ENCODE measurements at places on chromosomes 6 and 20.
A peak's percentile ranks its signal among the peaks of the same experiment; 100 is the strongest.

GRCh38 chr20:57672953-57673575, 36.8 kb downstream of the PMEPA1 start:
- no peak for DNase-seq

DNA sequence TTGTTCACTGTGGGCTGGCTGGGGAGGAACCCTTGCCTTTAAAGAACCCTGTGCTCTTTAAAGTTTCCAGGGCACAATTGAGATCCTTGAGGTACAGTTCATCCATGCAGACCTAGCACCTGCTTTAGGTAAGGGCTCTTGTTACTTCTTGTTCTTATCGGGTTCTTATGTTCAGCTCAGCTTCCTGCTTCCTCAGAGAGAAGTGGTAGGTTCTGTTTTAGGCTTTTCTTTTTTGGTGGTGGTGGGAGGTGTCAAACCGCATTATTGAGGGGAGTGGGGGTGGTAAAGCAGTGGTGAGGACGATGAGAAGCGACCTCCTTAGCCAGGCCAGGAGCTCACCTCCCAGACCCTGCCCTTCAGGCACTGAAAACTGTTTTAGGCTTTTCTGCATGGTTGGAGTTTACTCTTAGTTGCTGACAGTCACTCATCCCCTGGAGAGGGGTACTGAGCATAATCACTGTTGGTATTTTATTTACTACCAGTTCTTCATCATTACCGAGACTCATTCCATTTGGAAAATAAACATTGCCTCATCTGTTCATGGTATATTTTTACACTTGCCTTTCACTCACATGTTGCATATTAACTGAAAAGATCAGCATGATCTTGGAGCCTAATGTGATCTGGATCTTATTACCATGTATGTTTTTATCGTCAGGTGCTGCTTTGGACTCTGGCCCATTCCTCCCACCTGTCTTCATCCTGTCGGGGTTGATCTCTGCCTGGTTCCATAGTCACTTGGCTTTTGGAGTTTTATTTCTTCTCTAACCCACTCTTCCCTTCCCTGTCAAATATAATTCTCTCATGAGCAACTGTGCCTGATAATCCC, 35.4 kb downstream of the SLC16A10 start:
- DNase-seq, result no peak

- DNase-seq, result no peak
These were observed 309.2 kb downstream of the CDC5L start for GRCh38 chr6:44696686-44697085.

DNA sequence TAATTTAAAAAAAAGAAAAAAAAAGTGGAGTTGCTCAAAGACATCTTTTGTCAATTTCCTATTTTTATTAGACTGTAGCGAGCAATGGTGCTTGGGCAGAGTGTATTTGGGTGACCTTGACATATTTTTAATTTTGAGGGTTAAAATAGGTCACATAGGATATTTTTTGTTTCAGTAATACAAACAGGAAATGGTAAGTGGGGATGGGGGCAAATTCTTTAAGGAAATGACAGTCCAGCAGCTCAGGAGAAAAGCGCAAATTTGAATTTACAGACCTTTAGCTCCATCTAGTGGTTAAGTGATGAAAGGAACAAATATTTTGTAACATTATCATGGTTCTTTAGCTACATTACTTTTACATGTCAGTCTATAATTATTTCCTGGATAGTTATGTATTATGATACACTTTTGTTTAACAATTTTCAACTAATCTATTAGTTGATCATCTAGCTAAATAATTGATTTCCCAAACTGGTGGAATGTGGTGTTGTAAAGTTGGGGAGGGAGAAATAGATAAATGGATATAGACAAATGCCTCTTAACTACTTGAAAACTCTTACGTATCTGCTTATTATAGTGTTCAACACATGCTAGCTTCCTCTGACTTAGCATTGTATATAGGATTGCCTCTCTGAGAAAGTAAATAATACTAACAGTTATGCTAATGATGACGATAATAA, 10.0 kb downstream of the CITED2 start:
- peak; percentile 44 for DNase-seq

DNA sequence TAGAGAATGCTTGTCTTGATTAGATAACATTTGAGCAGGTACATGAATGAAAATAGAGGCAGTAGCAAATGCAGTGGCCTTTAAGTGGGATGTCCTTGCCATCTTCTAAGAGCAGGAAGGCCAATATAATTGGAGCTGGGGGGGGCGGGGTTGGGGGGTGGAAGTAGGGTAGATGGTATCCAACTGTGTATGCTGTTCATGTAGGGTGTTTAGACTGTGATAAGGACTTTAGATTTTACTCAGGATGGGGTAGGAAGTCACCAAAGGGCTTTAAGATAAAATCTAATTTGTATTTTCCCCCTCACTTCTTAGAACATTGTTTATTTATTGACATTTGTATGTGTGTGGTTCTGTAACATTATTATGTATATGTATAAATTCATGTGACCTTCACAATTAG, 12.0 kb downstream of the TAB2 start:
- DNase-seq, result no peak

DNA sequence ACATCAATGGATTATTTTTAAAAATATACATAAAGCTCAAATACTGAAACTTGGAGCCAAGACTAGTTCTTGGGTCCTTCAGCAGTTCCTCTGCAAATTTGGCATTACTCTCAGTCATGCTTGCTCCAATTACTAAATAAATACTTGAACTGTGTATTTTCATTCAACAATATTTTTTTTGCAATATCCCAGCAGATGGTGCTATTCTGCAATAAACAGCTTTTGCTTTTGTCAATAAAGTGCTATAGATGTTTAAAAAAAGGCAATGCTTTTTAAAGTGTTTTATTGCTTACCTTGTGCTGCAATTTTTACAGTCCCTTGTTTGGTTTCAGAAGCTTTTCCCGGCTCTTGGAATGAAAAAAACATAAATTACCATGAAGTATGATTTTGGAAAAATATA, 243.4 kb downstream of the TRDN start:
- DNase-seq, result no peak

DNA sequence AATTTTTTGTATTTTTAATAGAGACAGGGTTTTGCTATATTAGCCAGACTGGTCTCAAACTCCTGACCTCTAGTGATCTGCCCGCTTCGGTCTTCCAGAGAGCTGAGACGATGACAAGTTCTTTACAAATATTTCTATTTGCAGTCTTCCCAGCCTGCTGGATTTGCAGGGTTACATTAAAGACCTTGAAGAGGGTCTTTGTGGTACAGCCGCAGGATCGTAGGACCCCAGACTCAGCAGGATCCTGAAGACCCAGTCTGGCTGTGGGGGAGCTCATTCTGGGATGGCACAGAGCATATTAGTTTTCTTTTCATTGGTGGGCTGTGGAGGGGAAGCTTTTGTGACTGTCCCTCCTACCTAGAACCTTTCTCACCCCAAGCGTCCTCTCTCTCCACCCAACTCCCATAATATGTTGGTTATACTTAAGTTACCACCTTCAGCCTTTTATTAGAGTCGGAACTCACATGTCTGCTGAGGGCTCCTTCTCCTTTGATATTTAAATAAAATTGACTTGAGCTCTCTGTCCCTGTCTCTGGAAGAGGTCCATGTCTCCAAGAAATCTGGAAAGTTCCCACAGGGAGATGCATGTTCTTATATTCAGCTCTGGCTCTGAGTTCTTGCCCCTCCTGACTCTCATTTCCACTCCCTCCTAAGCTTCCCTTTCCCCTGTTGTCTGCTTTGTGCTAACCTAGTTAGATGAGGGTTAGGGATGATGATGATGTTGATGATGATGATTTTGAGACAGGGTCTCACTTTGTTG, 72.0 kb downstream of the TIAM2 start:
- no peak for DNase-seq

DNA sequence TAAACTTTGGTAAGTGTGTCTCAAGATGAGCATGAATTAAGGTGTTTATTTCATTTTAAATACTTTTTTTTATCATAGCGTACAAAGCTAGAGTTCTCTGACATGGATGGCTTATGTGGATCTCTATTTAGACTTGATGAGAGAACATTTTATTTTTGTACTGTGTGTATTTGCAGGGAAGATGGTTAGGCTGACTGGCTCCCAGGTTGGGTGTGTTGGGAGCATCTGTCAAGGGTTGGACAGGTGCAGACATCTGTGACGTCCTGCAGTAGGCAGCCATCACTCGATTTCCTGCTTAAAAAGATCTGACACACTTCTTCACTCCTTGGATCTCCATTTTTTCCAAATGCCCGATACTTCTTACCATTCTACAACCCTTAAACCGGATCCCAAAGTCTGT, 221.9 kb upstream of the QKI start:
- no peak for DNase-seq

DNA sequence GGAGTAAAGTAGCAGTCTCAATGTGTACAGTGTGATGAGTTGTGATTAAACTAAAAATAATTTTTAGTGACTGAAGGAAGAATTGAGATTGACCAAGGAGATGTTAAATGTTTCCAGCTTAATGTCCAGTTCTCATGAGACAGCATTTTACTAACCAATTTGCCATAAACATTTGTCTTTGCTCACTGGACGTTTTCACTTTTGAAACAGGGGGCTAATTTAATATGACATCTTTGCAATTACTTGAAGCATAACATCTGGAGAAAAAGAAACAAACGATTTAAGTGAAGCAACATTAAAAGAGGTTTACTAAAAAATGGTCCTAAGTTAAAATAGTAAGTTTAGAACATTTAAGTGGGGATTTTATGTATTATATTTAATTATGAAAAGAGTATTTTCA, 443.8 kb downstream of the BCKDHB start:
- no peak for DNase-seq

GRCh38 chr6:10373642-10374359, 41.1 kb downstream of the TFAP2A start:
- no peak for DNase-seq

GRCh38 chr20:4774207-4774606, 52.5 kb downstream of the PRND start:
- no peak for DNase-seq

DNA sequence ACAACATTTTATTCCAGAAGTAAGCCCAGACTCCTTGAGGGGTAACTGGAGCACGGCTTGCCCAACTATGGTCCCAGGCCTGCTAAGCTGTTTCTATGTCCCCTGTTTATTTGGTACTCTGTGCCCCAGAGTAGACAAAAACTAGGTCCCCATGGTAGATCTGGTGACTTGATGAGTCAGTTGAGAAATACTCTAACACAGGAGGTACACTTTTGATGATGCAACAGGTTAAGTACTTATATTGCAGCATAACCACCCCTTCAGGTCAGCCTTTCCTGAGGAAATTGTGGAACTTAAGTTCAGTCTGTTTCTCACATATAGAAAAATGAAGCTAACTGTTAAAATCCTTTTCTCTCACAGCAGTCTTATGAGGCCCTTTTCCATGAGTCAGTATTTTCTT, 19.6 kb downstream of the TTPAL start:
- no peak for DNase-seq

GRCh38 chr6:160735523-160735922, 33.5 kb downstream of the PLG start:
- DNase-seq, result no peak
